Daoy (cell line): ENCODE measurements at places on chromosomes 1 and 21.
A peak's percentile ranks its signal among the peaks of the same experiment; 100 is the strongest.

DNA sequence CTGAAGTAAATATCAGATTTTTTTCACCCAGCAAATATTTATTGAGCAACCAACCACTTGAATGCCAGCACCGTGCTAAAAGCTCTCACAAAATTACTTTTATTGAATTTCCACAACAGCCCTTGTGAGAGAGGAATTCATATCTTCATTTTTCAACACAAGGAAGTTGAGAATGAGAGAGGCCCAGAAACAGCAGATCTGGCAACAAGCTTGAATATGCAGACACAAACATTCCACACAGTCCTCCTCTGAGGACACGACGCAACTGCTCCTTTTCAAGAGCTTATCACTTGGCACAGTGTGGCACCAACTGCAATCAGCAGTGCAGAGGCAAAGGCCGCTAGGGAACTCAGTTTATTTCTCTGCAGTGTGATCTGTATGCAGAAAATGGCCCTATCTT, 32.2 kb upstream of the IFNAR2 start:
- DNase-seq = no peak

DNA sequence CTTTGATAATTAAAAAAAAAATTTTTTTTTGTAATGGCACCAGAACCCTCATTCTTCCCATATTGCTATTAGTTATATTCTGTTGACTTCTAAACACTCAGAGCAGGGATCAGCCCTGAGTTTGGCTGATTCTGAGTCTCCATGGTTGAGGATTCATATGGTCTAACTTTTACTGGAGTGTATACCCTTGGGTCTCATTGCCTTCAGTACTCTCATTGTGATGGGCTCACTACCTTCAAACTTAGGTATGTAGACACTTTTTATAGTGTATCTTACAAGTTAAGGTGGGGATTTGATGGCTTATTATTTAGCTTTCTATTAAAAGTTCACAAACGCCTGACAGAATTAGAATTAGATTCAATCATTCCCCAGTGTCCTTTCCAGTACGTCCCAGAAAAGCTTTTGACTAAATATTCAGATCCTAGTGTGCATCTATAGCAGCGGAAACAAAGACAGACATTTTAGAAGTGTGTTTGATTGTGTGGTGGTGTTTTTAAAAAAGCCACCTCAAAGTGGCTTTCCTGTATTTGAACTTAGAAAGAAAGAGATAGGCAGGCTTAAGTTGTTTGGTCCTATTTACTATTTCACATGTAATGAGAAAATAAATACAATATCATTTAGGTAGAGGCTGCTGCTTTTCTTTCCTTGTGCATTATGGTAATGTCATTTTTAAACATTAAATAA, 1.4 kb downstream of the MACF1 start:
- DNase-seq = no peak

- DNase-seq = no peak
Observed at GRCh38 chr1:39269349-39269748, 64.9 kb downstream of the MACF1 start.

DNA sequence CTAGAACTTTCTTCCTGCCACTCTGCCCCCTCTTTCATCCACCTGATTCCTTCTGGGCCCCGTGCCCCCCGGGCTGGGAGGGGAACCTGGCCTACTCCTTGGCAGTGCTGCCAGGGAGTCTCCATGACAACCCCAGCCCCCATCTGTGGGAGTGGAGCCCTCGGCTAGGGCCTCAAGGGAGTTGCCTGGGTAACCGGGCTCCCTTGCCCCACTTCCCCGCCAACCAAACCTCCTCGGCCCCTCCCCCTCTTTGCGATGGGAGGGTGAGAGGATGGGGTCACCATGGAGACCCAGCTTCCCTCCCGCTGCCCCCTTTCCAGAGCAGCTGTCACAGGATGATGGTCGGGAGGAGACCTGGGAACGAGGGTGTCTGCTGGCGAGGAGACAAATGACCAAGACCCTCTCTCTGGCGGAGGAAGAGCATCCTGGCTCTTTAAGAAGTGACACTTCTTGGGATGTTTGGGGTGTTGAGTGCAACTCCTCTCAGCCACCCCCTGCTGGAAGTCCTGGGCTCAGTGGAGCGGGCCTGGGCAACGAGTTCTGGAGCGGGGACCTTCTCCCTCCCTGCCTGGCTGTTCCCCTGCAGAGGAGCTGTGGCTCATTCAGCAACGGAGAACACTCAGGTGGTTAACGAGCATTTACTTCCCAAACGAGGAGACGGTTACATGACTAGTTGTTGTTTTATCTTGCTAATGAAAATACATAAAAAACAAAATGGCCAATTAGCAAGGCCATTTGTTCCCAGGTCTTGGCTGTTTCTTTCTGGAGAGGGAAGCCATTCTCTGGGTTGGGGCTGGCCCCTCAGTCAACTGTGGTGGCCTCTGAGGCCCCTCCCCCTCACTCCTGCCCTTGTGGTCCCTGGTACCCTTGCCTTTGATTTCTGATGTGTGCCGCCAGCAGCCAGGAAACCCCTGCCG, 82.8 kb downstream of the UBIAD1 start:
- no peak for DNase-seq

GRCh38 chr1:202954057-202954745, 3.9 kb downstream of the ADIPOR1 start:
- no peak for DNase-seq

GRCh38 chr1:27021354-27022031, 8.8 kb upstream of the TENT5B start:
- DNase-seq = no peak

GRCh38 chr21:28749536-28749935, 243.1 kb downstream of the LTN1 start:
- DNase-seq = no peak

DNA sequence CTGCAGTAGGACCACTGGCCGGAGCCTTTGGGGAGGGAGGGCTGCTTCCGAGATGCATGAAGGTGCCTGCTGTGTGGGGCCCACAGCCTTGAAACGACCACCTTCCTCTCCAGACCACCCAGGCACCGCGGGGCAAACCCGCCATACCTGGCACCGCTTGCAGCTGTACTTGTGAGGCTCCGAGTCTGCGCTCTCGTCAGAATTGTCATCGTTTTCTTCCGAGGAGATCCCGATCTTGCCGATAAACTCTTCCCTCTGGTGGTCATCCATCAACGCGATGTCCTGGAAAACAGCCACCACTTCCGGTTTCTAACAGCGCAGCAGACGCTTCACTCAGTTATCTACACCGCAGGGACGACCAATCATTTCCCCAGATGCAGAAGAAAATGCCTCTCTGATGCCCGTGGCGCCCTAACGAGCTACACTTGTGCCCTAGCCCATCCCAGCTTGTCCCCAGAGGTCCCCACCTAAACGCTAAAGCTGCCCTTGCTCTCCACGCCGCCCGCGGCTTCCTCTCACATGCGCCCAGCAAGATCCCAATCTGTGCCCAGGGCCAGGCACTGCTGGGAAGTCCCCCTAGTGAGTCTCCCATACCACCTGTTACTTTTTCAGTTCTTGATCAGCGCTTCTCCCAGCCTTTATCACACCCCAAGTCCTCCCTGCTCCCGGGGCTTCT, 55.0 kb upstream of the RIPK4 start:
- DNase-seq = no peak

DNA sequence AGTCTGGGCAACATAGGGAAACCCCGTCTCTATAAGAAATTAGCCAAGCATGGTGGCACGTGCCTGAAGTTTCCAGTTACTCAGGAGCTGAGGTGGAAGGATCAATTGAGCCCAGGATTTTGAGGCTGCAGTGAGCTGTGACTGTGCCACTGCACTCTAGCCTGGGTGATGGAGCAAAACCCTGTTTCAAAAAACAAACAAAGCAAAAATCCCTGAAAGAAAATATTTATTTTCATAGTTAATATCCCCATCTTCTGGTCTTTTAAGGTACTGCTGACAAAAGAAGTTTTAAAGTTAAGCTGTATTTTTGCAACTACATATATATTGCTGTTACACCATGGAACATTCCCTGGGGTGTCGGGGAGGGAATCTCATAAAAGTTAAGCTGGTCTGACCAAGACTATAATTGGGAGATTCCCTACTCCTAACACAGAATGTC, 26.0 kb downstream of the VAMP4 start:
- DNase-seq = no peak

DNA sequence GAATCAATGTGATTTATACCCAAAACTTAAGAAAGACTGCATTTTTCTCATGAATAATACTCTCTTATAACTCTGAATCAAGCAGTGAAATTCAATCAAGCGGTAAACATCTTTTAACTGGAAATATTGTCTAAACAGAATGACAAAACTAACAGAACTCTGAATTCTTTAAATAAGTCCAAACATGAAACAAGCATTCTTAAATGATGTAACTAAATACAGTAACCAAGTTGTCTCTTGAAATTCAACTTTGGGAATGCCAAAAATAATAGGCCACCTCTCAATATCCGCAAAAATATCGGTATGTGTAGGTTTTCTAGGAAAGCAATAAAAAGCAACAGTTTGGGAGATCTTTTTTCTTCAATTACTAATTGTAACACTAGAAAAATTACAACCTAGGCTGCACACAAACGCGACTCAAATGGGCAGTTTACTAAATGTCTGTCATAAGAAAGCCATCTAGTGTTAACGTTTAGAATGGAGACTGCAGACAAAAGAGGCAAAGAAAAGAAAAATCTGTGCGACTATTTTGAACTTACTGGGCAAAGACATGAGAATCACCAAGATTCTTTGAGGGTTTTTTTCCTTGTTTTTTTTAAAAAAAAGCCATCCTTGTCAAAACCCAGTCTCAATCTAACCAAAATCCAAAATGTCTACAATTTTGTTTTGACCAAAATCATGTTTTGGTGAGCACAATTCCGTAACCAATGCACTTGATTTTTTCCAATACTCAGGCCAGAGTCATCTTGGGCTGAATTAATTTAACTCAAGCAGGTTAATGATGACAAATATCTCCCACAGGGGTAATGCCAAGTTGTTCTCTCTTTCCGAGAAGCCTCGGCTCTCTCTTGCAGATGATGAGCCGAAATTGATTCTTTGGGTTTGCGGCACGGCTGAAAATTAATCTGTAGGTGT, 1.3 kb downstream of the SIPA1L2 start:
- DNase-seq = no peak

- no peak for DNase-seq
Observed at GRCh38 chr21:29340228-29340627, 41.5 kb downstream of the BACH1 start.

DNA sequence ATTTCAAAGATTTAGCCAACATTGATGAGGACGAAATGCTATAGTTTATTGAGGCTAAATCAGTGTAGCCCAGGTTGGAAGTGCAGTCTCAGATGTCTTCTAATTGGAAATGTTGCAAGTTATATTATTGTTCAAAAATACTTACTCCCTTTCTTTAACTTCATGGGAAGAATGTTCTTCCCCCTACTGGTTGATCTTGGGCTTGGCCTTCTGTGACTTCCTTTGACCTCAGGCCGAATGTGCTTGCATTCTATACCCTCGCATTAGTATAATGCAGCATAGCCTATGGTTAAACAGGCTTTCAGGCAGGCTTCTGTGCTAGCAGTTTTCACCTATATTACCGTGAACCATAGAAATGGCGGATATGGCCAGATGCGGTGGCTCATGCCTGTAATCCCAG, 77.3 kb downstream of the RPE65 start:
- DNase-seq = no peak

GRCh38 chr1:213585402-213585801, 402.4 kb upstream of the PROX1 start:
- no peak for DNase-seq

DNA sequence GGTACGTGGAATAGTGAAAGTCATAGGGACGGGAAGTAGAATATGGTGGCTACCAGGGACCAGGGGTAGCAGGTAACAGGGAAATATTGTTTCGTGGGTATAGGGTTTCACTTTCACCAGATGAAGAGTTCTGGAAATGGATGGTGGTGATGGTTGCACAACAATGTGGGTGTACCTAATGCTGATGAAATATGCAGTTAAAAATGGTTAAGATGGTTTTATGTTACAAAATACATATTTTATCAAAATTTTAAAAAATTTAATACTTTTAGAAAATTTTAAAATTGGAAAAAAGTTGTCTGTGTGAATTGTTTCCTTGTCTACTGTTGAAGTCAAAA, 55.5 kb upstream of the TLR5 start:
- DNase-seq = no peak

- DNase-seq = no peak
Observed at GRCh38 chr1:45566722-45567121, 16.1 kb downstream of the AKR1A1 start.

- no peak for DNase-seq
Observed at GRCh38 chr1:26854906-26855305, 8.0 kb upstream of the SFN start.

- DNase-seq = peak; percentile 77
Observed at GRCh38 chr1:31306278-31306677, 9.4 kb downstream of the ZCCHC17 start.

- DNase-seq = no peak
Observed at GRCh38 chr1:92943502-92943847, 17.8 kb downstream of the DIPK1A start.

- no peak for DNase-seq
Observed at GRCh38 chr1:29758781-29759499, 522.6 kb downstream of the PTPRU start.

- no peak for DNase-seq
Observed at GRCh38 chr1:156746406-156746727, 5.1 kb downstream of the HDGF start.

GRCh38 chr21:33642896-33643657, 776 bp downstream of the ITSN1 start:
- DNase-seq = peak; percentile 58

DNA sequence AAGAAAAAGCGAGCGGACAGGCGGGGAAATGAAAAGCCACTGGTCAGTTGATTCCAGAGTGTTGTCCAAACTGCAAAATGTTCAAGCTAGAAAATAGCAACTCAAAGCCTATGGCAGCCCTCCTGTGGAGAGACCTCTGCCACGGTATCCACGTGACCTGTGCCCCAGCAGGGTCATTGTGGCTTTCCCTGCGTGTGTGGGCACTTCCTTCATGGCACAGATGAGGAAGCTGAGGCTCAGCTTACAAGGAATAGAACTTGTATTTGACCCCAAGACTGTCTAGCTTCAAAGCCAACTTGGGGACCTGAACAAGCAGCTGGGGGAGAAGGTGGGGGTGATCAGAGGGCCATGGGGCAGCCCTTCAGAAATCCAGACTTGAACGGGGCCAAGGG, 15.6 kb upstream of the PLEKHG5 start:
- DNase-seq = no peak

- no peak for DNase-seq
Observed at GRCh38 chr1:33519240-33519884, 46.9 kb downstream of the ZSCAN20 start.

DNA sequence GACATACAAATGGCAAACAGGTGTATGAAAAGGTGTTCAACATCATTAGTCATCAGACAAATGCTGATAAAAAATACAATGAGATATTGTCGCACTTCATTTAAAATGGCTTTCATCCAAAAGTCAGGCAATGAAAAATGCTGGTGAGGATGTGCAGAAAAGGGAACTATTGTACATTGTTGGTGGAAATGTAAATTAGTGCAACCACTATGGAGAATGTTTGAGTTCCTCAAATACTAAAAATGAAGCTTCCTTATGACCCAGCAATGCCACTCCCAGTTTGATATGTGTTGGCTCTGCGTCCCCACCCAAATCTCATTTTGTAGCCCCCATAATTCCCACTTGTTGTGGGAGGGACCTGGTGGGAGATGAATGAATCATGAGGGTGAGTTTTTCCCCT, 309.7 kb upstream of the ZRANB2 start:
- no peak for DNase-seq
